ENCODE measurements at places on chromosomes 3 and 15. TPM values are rescaled to one million over a fixed set of nuclear protein-coding genes. Genes with fewer than 3 reads are reported as not detected.
A peak's percentile ranks its signal among the peaks of the same experiment; 100 is the strongest.

POLQ gene
- 2.4 TPM for total RNA-seq

DNA sequence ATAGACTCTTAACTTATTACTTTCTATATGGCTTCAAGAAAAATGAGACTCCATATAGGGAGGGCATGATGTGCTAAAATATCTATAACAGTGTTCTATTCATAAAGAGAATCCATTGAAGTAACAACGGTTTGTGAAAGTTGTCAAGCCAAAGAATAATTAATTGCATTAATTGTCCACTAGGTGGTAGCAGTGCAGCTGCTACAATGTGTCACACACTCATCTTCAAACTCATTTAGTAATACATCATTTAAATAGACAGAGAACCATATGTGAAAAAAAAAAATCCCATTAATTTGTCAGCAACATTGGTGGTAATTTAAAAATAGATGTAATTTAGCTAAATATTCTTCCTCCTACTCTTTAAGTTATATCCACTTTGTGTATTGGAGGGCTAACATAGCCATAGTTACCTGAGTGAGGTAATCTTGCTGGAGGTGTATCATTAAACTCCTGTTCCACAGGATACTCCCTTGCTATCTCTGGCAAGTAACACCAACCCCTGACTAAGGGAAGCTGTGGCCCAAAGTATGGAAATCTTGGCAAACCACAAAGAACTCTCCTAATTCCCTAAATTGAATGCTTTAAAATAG lies 3.7 kb upstream of the CPA3 start:
- H3K27me3 ChIP-seq = no peaks in the 10 kb centered on the region
- no peaks in the 10 kb centered on the region for H3K36me3 ChIP-seq
- H3K27ac ChIP-seq = no peak overlapping the region

- H3K27me3 ChIP-seq = no peaks in the 10 kb centered on the region
- no peak overlapping the region for H3K4me3 ChIP-seq
Observed at GRCh38 chr3:178754852-178755510, 218.7 kb downstream of the KCNMB2 start.

CTDSPL gene
- 6.6 TPM for total RNA-seq

- no peak for DNase-seq
- no peak overlapping the region for H3K4me3 ChIP-seq
- no peaks in the 10 kb centered on the region for H3K27me3 ChIP-seq
- H3K4me1 ChIP-seq = peaks cover 2% of the 10 kb centered on the region
- H3K27ac ChIP-seq = no peak overlapping the region
- H3K36me3 ChIP-seq = no peaks in the 10 kb centered on the region
Observed at GRCh38 chr15:32856753-32857152, 138.9 kb downstream of the GREM1 start.

- H3K4me1 ChIP-seq = peaks cover 11% of the 10 kb centered on the region
- H3K36me3 ChIP-seq = no peaks in the 10 kb centered on the region
- H3K27ac ChIP-seq = no peak overlapping the region
- H3K27me3 ChIP-seq = no peaks in the 10 kb centered on the region
- DNase-seq = no peak
Observed at GRCh38 chr3:107670986-107671385, 148.2 kb downstream of the BBX start.

- no peaks in the 10 kb centered on the region for H3K27me3 ChIP-seq
- H3K27ac ChIP-seq = no peak overlapping the region
- no peaks in the 10 kb centered on the region for H3K4me1 ChIP-seq
- DNase-seq = no peak
Observed at GRCh38 chr3:137835096-137835495, 71.0 kb downstream of the SOX14 start.

DNA sequence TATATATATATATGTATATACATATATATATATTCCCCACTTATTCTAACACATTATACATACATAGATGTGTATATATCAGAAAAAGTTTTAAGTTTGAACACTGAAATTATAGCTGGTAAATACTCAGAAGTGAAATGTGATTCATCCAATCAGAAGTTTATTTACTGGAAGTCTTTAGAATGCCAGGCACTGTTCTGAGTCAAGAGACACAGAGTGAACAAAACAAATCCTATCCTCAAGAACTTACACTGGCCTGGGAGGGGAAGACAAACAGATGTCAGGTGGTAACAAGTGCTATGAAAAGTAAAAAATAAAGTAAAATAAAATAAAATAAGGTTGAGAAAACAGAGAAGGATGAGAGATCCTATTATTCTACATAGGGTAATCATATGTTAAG lies 13.4 kb downstream of the DHX36 start:
- H3K4me3 ChIP-seq = no peak overlapping the region
- DNase-seq = no peak
- H3K36me3 ChIP-seq = no peaks in the 10 kb centered on the region
- peaks cover 5% of the 10 kb centered on the region for H3K4me1 ChIP-seq
- H3K27me3 ChIP-seq = no peaks in the 10 kb centered on the region
- no peak overlapping the region for H3K27ac ChIP-seq

CCR3 gene
- not detected for total RNA-seq

DNA sequence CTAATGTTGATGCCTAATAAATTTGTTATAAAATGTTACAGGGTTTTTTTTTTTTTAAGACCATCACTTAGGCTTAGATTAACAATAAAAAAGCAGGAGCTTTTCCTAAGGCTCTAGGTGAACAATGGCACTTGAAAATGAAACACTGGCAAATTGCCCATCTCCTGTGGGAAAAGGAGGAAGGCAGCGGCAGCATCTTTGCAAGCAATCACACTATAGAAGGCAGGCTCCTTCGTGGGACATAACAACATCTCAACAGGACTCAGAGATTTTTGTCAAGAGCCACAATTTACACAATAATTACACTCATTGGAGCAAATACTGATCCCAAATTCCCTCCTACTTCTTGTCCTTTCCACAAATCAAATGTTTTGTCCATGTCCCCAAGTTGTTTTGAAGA lies 646.7 kb downstream of the ROBO2 start:
- peak overlapping the region; percentile 79 for H3K27ac ChIP-seq
- H3K4me3 ChIP-seq = no peak overlapping the region
- DNase-seq = peak; percentile 21
- peaks cover 25% of the 10 kb centered on the region for H3K4me1 ChIP-seq
- peaks cover 2% of the 10 kb centered on the region for H3K27me3 ChIP-seq
- peaks cover 8% of the 10 kb centered on the region for H3K36me3 ChIP-seq

DNA sequence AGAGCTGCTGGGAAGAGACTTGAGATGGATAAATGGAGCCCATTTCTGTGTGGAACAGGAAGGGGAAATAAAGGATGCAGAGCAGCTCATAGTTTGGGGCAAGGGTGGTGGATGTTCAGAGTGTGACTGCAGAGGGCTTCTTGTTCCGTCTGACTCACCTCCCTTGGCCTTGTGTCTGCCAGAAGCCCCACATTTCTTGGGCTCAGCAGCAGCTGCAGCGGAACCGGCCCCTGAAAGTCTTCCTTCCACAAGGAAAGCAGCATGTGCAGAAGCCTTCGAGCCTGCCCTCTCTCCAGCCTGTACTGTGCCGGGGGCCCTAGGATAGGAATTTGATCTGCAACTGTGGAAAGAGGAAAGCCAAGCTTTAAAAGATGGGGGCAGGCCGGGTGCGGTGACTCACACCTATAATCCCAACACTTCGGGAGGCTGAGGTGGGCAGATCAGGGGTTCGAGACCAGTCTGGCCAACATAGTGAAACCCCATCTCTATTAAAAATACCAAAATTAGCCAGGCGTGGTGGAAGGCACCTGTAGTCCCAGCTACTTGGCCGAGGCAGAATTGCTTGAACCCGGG lies 11.5 kb downstream of the CDAN1 start:
- H3K27ac ChIP-seq = peak overlapping the region; percentile 75
- H3K4me1 ChIP-seq = peaks cover 33% of the 10 kb centered on the region
- H3K4me3 ChIP-seq = peak overlapping the region; percentile 38

TTC21A gene
- total RNA-seq = 7.8 TPM

RASGRF1 gene
- 0.32 TPM for total RNA-seq

- H3K4me1 ChIP-seq = peaks cover 16% of the 10 kb centered on the region
- H3K36me3 ChIP-seq = no peaks in the 10 kb centered on the region
- H3K27ac ChIP-seq = no peak overlapping the region
- H3K4me3 ChIP-seq = peak overlapping the region; percentile 5
- DNase-seq = no peak
- peaks cover 7% of the 10 kb centered on the region for H3K27me3 ChIP-seq
Observed at GRCh38 chr15:26015516-26016075, 152.5 kb upstream of the ATP10A start.

ZMYND10 gene
- 1.3 TPM for total RNA-seq

DNA sequence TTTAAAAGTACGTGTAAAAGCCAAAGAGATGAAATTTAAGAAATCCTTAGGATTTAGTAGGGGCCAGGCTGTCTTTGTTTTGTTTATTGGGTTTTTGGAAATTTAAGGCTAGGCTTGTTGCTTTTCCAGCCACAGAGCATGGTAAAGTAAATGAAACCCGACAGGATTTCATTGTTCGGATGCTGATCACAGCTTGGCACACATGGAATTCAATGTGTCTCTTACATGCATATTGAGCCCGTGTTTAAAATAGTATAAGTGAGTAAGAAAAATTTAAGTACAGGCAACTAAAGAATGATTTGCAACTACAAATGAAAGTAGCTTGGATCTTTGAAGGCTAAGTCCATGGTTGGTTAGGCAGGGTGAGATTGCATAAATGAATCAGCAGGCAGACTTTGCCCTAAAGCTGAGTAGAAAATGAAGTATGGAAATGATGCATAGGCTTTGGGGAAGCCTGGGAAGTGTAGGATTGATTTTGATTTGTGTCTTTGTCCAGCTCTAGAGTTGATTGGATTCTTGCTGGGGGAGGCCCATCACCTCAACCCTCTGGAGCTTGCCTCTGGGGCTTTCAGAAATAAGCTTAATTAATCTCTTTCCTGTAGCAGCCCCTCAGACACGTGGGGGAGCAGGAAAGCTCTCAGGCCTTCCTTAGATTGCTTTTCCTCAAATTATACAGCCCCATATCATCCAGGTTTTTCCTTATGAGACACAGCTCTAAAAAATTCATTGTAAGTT lies 68.2 kb upstream of the ADAMTSL3 start:
- peaks cover 4% of the 10 kb centered on the region for H3K36me3 ChIP-seq
- no peak overlapping the region for H3K4me3 ChIP-seq
- H3K27ac ChIP-seq = no peak overlapping the region
- H3K4me1 ChIP-seq = no peaks in the 10 kb centered on the region
- no peak for DNase-seq

PSTPIP1 gene
- total RNA-seq = 12.4 TPM

DNA sequence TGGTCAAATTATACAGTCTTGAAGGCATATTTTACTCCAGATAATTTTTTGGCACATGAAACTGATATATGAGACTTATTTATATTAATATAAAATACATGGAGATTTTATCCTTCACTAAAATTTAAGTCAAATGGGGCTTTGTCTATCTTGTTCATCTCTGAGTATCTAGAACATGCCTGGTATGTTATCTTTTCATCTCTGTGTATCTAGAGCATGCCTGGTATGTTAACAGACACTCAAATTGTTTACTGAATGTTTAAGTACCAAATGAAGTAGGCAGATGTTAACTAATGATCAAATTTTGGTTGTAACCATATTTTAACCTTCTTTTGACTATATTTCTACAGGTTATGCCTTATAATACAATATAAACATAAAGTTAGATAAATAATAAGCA lies 7.7 kb downstream of the GTF2A2 start:
- H3K36me3 ChIP-seq = peaks cover 7% of the 10 kb centered on the region
- no peaks in the 10 kb centered on the region for H3K27me3 ChIP-seq
- H3K4me1 ChIP-seq = no peaks in the 10 kb centered on the region
- H3K4me3 ChIP-seq = no peak overlapping the region
- H3K27ac ChIP-seq = no peak overlapping the region

DNA sequence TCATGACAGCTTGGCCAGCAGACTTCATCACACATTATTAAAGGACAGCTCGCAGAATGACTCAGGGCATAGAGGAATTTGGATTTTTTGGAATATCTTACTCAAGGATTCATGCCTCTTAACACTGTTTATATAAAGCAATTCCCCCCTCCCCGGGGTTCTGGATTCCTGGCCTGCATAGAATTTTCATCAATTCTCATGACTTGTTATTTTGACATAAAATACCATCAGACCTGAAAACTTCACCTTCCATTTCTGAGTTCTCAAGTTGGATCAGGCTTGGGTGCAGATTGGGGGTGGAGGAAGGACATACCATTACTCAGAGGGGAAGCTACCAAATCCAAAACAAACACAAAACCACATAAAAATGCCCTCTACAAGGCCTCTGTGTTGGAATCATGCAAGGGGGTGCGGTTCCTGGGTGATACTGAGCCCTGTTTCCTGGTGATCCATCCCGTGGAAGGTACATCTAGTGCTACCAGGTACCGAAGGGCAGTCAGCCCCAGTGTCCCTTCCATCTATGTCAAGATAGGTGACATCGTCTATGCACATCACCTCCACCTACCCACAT lies 95.3 kb downstream of the DAPK2 start:
- H3K4me3 ChIP-seq = no peak overlapping the region
- no peaks in the 10 kb centered on the region for H3K4me1 ChIP-seq
- no peaks in the 10 kb centered on the region for H3K36me3 ChIP-seq
- H3K27ac ChIP-seq = no peak overlapping the region

DNA sequence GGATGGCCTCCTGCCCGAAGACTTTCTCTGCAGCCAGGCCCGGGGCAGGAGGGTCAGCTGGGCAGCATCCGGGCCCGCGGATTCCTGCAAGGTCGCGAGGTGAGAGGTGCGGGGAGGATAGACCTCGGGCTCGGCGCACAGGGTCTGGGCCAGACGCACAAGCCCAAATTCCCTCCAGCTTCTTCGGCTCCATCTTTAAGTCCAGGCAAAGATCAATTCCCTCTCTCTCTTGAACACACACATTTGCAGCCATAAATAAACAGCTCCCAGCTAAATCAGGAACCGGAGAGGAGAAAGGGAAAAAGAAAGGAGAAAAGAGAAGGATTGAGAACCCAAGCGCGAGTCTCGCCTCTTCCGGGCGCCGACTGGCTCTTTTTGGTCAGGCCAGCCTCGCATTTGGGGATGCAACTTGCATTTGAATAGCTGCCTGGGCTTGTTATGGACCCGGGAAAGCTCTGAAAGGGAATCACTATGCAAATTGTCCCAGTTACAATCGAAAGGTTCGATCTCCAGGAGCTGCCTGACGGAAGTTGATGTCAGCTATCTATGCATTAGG lies 14.5 kb upstream of the ONECUT1 start:
- H3K27ac ChIP-seq = peak overlapping the region; percentile 86
- H3K4me3 ChIP-seq = peak overlapping the region; percentile 87
- no peaks in the 10 kb centered on the region for H3K36me3 ChIP-seq
- peaks cover 51% of the 10 kb centered on the region for H3K4me1 ChIP-seq

GRCh38 chr15:51699373-51699772 lies 18.1 kb downstream of the SCG3 start:
- H3K36me3 ChIP-seq = no peaks in the 10 kb centered on the region
- no peak for DNase-seq

GRCh38 chr3:114745322-114746240 lies 401.5 kb downstream of the ZBTB20 start:
- H3K27me3 ChIP-seq = no peaks in the 10 kb centered on the region
- DNase-seq = no peak
- no peak overlapping the region for H3K27ac ChIP-seq
- H3K36me3 ChIP-seq = no peaks in the 10 kb centered on the region
- H3K4me1 ChIP-seq = peaks cover 10% of the 10 kb centered on the region
- no peak overlapping the region for H3K4me3 ChIP-seq

DNA sequence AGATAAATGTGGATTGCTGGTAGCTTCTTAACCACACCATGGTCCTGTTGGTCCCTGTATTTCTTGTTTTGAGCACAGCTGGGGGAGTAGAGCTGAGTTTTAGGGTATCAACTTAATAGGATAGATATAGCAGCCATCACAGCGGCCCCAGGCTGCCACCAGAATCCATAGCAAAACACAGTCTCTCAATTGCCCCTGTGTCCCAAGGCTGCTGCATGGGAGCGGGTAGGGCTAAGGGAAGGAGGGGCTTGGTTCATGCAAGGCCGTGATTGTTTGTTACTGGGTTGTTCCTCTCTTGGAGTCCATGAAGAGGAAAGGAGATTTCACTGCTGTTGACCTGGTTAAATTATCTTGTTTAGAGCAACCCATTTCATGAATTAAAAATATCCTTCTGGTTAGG lies 22.1 kb downstream of the ARNT2 start:
- peaks cover 2% of the 10 kb centered on the region for H3K27me3 ChIP-seq
- no peak overlapping the region for H3K27ac ChIP-seq
- no peaks in the 10 kb centered on the region for H3K4me1 ChIP-seq
- H3K4me3 ChIP-seq = no peak overlapping the region

Measured in glutamatergic neuron (in vitro differentiated cells).